Smooth muscle cell of bladder (primary cell): ENCODE measurements at places on chromosomes 7 and 10. TPM values are rescaled to one million over a fixed set of nuclear protein-coding genes. Genes with fewer than 3 reads are reported as not detected.

The HYAL4 gene
- total RNA-seq, result not detected in 2 replicates

The APBB1IP gene
- total RNA-seq, result 0.85 and 2.2 TPM in 2 replicates

The CXCL12 gene
- 135 and 150 TPM in 2 replicates for total RNA-seq

The EIF5AL1 gene
- total RNA-seq, result 0.18 and 0.28 TPM in 2 replicates

The SPDYE8 gene
- not detected in 2 replicates for total RNA-seq

The CD36 gene
- 24.7 and 46.6 TPM in 2 replicates for total RNA-seq

The NAT16 gene
- total RNA-seq, result not detected in 2 replicates

The OR2A1 gene
- not detected in 2 replicates for total RNA-seq

The RAB18 gene
- total RNA-seq, result 41.2 and 49.3 TPM in 2 replicates

The MSMB gene
- not detected in 2 replicates for total RNA-seq

The CCDC172 gene
- not detected in 2 replicates for total RNA-seq

The TMEM229A gene
- total RNA-seq, result not detected in 2 replicates

The SPRN gene
- total RNA-seq, result 0.43 and 0.46 TPM in 2 replicates

The GPR141 gene
- 0.09 TPM in 1 of 2 replicates, not detected in the other for total RNA-seq

The ZNF736 gene
- 5.5 and 6.9 TPM in 2 replicates for total RNA-seq

The CRHR2 gene
- not detected in 2 replicates for total RNA-seq

The SPDYE9 gene
- total RNA-seq, result not detected in 2 replicates

The POP7 gene
- total RNA-seq, result 27.6 and 31.5 TPM in 2 replicates

The PLEKHS1 gene
- total RNA-seq, result 0.09 TPM in 1 of 2 replicates, not detected in the other

The CLDN12 gene
- total RNA-seq, result 29.6 and 39.3 TPM in 2 replicates

The ACTL6B gene
- not detected in 2 replicates for total RNA-seq

The FIS1 gene
- 227 and 306 TPM in 2 replicates for total RNA-seq

The DLG5 gene
- total RNA-seq, result 21.9 and 37.8 TPM in 2 replicates
